Effector CD4-positive, alpha-beta T cell (primary cell): ENCODE measurements at places on chromosomes 7 and 10.
A peak's percentile ranks its signal among the peaks of the same experiment; 100 is the strongest.

GRCh38 chr7:49643321-49643720 is 130.1 kb upstream of the VWC2 start:
- DNase-seq: no peak

- DNase-seq: no peak
These were observed 65.2 kb downstream of the AOAH start for GRCh38 chr7:36659172-36659516.

- no peak for DNase-seq
These were observed 22.2 kb downstream of the AZGP1 start for GRCh38 chr7:99953649-99954048.

DNA sequence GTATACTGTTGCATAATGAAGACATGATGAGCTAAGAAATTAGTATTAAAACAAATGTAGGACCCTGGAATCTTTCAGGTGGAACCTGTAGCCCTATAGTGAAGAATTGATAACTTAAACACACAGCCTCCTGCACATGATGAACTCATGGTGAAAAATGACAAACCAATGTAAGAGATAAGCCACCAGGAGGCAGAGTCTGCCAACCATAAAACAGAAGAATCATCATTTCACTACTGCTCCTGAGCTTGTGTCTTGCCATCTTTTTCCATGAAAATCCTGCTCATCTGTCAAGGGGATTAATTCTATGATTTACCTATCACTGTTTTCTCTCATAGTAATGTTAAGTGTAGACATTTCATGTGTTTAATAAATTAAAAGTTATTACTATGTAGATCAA is 363.9 kb downstream of the MALRD1 start:
- no peak for DNase-seq

DNA sequence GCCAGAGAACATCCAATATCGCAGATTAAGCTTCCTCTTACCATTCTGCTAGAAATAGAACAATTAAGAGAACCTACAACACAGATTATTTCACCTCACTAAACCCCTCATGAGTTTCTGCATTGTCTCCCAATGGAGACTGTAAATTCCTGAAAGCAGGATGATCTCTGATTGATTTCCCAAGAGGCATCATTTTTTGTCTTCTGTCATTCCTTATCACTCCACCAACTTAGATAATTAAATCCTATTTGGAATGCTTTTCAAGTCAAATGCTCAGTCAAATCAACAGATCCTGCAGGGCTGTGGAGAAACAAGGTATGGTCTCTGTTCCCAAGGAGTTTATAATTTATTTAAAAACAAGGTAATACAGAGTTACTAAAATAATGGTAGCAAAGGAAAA is 161.5 kb downstream of the MTERF1 start:
- DNase-seq: no peak

DNA sequence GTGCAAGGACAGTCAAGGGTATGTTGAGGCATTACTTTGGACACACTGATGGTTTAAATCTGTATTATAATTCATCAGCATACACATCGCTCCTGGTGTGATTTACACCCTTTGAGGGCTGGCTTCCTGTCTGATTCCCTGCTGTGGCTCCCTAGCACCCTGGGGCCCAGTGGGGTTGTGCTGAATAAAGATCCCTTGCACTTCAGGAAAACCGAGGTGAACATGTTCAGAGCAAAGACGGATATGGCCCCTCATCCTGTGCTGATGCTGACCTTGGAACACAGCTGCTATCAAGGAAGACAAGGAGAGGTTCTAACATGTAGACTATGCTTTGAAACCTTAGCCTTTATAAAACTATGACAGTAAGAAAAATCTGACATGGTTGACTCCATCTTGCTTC is 84.6 kb upstream of the UNC5B start:
- DNase-seq: no peak

- no peak for DNase-seq
These were observed 166.5 kb downstream of the TMEM26 start for GRCh38 chr10:61286686-61287085.

- no peak for DNase-seq
These were observed 320.2 kb downstream of the CDC14C start for GRCh38 chr7:49244543-49244942.

DNA sequence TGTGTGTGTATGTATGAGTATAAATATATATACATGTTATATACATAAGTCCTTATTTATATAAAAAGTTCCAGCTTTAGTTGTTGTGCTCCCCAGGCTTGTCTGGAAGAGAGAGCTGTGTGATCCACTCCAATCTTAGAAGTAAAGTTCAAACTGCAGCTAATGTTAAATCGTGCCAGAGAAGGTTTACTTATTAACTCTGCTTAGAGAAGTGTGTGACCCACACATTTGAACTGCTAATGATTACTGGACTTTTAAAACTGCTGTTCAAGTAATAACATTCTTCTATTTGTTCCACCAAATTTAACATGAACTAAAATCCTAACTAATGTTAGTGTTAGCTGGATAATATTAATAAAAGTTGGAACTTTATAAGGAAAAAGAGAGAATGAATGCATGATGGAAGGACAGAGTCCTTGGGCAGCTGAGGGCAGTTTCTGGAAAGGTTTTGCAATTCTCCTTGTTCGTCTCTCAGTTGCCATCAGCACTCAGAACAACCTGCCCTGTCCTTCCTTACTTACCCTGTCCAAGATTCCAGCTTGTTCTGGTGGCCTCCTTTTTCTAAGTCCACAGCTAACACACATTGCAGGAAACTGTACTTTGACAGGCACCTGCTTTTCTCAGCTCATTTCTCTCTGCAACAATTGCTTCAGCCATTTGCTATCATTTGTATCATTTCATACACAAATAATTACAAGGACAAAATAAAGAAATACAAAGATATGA is 162.6 kb downstream of the FAM107B start:
- DNase-seq: no peak

DNA sequence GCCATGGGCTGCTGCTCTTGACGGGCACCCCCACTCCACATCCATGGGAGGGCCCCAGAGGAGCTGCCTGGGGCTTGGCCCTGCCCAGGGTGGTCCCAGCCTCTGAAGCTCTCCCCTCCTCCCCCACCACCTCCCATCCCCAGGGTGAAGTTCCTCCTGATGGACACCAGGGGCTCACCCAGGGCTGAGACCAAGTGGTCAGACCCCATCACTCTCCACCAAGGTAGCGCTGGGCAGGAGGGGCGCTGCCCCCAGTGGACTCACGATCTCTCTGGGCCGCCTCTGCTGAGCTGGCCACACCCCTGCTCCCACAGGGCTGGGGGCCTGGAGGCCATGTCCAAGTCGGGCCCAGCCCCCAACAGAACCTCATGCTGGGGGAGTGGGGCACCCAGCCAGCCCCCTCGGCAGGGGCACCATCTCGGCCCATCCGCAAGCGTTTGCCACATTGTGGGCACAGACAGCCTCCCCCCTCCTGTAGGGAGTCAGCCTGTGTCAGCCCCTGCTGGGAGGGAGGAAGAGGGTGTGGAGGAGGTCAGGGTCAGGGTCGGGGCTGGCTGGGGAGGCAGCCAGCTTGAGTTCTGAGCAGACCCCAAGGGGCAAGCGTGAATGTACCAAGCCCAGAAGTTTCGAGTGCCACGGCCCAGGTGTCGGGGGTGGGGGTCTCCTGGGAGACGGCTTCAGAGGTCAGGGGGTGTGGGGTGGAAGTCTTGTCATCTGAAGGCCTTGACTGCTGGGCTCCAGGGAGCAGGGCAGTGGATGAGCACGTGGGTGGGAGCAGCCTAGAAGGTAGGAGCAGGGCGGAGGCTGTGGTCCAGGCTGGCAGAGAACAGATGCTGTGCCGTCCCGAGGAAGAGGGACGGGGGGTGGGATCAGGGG is 2.8 kb downstream of the UPK3B start:
- DNase-seq: no peak

DNA sequence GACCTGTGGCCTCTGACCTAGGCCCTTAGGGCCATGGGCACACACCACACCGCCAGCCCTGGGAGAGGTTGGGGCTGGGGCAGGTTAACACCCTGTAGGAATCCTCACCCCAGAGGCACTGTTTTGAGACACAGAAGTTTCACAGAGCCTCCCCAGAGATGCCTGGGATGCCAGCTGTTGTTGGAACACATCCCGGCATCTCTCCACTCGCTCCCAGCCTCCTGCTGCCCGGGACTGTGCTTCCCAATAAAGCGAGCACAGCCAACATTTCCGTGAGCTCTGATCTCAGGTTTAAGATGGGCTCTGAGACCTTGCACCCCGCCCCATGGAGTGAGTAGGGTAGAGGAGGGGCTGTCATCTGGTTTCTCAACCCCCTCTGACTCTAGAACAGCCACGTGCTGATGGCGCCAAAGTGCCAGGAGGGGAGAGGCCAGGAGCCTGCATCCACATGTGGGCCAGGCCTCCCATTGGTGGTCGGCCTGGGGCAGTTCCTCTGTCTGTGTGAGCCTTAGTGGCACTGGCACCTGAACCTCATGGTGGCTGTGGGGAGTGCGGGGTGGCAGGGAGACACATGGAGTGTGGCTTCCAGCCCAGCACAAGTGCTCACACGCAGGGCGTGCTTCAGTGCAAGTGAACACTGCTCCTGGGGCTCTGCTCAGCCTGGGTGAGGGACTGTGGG is 54.7 kb downstream of the RASGEF1A start:
- no peak for DNase-seq

GRCh38 chr7:150981644-150982043 is 3.5 kb upstream of the KCNH2 start:
- no peak for DNase-seq

- DNase-seq: peak; percentile 61
These were observed 721 bp downstream of the ARL3 start for GRCh38 chr10:102713539-102713813.

DNA sequence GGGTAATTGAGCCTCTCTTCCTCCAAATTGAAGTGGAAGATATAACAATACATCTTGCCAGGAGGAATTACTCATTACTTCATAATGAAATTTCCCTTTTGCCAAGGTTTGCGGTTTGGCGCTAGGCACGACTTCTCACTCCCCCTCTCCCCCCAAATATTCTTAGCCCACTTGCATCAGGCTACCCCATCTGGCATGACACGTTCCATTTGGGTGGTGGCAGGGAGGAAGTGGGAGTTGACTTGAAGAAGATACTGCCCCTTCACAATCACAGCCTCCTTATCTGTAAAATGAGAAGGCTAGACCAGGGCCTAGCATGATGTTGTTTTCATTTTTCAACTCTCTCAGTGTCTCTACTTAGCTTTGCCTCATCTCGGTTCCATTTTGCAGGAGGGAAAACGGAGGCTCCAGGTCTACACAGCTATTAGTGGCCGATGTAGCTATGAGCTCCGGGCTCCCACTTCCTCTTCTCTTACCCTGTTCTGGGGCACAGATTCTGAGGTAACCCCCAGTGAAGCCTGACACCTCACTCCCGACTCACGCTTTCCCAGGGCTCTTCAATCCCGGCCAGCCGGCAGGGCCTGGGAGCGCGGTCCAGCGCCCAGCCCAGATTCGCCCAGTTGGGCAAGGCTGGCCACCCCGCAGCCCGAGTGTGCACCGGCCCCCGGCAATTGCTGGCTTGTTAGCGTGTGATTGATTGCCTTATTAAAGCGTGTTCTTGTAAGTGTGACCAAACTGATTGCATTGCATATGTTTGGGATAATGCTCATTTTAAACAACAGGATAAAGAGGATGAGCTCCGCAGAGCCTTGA is 6.5 kb downstream of the EVX1 start:
- DNase-seq: no peak

- DNase-seq: no peak
These were observed 1314.2 kb upstream of the LRRTM3 start for GRCh38 chr10:65611592-65611991.

GRCh38 chr10:86592413-86592812 is 61.9 kb upstream of the OPN4 start:
- no peak for DNase-seq

- no peak for DNase-seq
These were observed 3.1 kb upstream of the SORBS1 start for GRCh38 chr10:95564291-95564690.

DNA sequence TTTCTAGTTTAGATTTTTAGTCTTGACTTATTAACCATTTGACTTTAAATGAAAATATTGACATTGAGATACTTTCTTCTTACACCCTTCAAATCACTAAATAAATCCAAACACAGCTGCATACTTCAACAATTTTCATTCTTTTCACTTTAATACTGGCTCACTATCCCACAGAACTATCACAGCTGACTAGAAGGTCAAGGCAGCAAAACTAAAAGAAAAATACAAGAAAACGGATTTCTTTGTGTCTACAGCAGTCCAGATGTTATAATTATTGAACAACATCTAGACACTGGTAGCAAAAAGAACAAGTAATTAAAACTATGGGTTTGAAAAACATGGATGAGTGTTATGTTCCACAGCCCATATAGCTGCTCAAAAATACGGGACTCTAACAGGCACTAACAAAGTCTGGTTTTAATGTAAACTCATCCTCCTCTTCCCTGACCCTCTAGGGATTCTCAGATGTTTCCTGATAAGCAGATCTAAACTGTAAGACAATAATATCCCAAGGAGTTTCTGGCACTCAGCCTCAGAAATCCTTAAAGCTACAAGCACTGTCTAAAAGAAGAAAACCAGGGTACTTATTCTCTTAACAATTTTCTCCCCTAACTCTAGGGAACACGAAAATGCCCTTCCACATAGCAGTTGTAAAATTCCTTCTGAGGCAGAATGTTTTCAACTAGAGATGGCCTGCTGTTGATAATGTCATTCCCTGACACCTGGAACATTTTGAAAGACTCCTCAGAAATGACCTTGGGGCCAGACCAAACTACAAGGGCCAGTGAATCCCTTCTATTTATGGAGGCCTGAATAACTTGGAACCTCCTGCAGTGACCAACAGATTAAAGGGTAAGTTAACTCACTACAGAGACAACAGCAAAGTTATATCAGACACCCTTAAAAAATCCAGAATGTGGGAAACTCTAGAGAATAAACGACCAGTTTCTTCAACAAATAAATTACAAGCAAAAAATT is 12.8 kb downstream of the DNMBP start:
- no peak for DNase-seq

DNA sequence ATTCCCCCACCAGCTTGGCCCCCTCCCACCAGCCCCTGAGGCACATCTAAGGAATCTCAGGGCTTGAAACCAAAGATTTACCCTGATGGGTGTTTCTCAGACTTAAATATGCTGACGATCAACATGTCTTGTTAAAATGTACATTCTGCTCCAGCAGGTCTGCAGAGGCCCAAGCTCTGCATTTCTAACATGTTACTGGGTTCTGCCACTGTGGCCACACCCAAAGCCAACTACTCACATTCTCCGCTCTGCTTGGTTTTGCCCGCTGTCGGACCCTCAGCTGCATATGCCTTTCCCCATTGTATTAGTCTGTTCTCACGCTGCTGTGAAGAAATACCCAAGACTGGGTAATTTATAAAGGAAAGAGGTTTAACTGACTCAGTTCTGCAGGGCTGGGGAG is 8.9 kb downstream of the PIP4K2A start:
- no peak for DNase-seq

GRCh38 chr10:112763916-112764520 is 186.0 kb upstream of the TCF7L2 start:
- DNase-seq: no peak

GRCh38 chr7:46537191-46537905 is 616.3 kb upstream of the IGFBP3 start:
- DNase-seq: no peak

- no peak for DNase-seq
These were observed 417.9 kb downstream of the AUTS2 start for GRCh38 chr7:70016044-70016770.
